ENCODE measurements at places on chromosomes 13 and 19.
A peak's percentile ranks its signal among the peaks of the same experiment; 100 is the strongest.

GRCh38 chr19:5394551-5395505 lies 54.2 kb upstream of the PTPRS start:
- DNase-seq: no peak

DNA sequence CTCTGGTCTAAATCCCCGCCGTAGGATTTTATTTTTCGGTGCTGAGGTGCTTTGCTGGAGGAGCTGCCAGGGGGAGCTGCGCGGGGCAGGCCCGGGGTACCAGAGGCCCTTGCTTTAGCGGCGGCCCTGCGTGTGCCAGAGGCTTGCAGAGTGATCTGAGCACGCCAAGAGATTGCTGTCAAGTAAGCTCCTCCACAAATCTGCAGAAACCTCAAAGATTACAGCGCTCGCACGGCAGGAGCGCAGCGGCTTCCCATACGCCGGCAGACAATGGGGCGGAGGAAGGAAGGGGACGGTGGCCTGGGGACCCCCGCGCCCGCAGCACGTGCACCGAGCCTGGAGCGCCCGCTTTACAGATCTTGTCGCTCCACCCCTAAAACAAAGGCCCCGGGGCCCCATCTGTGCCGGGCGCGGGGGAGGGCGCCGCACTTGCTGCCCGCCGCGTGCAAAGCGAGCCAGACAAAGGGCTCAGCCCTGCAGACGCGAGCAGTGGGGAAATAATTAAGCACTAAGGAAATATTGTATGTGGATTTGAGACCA lies 9.1 kb upstream of the C19orf12 start:
- DNase-seq: no peak

DNA sequence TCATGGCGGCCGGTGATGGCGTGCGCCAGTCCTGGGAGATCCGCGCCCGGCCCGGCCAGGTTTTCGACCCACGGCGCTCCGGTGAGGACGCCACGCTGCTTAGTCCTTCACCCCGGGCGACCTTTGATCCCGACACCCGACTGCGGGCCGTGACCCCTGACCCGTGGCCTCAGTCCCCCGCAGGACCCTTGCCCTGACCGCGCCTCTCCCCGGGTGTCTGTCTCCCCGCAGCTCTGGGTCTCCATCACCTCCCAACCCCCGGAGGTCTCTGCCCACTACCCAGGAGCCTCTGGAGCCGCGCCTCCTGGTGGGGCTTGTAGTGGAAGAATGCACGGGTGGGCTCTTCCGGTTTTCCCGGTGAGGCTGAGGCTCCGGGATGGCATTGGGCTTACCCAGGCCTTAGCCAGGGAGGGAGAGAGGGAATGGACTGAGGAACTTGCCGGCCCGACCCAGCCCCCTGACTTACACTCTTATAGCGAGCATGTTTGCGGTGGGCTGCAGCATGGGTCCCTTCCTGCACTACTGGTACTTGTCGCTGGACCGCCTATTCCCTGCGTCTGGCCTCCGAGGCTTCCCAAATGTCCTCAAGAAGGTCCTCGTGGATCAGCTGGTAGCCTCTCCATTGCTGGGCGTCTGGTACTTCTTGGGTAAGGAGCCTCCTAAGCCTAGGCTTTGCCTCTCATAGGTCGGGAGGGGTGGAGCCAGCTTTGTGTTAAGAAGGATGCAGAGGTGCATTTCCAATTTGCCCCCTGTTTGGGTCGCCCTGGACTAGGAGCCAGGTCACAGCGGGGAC lies 566 bp downstream of the MPV17L2 start:
- no peak for DNase-seq

DNA sequence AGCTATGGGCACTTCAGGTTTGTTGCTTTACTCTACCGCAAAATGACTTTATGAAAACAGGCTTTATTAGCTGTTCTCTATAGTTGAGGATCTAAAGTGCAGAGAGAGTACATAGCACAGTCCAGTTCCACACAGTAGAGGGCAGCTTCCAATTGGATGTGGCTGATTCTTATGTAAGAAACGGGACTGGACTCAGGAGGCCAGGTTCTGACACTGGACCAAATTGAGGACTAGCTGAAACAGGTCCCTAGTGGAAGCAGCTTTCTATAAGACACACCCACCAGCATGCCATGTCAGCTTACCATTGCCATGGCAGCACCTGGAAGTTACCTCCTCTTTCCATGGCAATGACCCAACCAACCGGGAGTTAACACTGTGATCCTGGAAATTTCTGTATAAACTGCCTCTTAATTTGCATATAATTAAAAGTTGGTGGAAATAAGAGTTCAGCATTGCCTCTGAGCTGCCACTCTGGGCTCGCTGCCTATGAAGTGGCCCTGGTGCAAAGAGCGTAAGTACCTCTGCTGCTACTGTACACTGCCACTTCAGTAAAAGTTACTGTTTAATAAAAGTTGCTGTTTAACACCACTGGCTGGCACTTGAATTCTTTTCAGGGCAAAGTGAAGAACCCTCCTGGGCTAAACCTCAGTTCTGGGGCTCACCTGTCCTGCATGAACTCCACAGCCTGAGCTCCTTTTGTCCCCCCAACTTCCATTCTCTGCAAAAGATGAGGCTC lies 211.9 kb upstream of the SLC10A2 start:
- no peak for DNase-seq

DNA sequence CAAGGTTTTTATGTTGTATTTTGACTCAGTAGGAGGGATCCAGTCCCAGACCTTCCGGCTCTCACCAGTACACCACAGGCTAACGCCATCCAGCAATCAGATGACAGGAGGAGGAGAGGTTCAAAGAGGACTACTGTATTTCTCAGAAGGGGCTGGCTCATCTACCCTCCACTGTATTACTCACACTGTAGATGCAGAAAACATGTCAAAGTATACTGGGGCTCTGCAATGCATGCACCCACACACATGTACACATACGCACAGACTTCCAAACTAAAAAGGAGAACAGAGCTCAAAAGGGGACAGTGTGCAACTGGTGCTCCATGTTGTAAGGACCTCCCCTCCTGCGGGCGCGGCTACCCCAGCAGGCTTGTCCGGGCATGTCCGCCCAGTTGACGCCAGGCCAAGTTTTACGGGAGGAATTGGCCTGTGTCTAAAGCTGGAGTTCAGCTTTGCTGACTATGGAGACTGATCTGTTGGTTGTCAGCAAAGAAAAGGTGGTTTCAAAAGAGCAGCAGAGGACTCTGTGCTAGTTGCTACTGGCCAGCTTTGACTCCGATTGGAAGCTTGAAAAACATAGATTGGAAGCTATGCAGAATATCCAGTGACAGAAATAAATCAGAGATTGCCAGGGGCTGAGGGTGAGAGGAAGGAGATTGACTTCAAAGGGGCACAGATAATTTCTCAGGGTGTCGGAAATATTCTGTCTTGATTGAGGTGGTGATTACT lies 314.2 kb downstream of the DLEU7 start:
- DNase-seq: peak; percentile 49

GRCh38 chr19:47663911-47664771 lies 49.1 kb upstream of the EHD2 start:
- DNase-seq: peak; percentile 95

DNA sequence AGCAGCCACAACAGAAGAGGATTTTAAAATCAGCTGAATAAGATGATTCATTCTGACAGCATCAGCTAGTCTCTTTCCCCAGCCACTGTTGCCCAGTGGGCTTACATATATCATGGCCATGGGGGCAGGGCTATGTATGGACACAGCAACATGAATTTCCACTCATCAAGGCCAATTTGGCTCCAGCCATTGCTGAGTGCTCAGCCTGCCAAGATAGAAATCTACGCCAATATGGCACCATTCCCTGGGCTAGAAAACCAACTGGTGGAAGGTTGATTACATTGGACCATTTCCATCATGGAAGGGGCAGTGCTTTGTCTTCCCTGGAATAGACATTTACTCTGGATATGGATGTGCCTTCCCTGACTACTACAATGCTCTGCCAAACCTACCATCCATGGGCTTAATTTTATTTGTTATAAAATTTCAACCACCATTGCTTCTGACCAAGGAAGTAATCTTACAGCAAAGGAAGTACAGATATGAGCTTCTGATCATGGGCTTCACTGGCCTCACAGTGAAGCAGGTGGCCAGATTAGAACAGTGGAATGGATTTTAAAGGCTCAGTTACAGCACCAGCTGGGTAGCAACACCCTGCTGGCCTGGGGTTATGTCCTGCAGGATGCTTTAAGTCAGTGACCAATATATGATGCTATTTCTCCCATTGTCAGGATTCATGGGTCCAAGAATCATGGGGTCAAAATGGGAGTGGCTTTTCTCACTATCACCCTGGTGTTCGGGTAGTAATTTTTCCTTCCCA lies 9.8 kb upstream of the ALOX5AP start:
- DNase-seq: no peak

GRCh38 chr13:90918536-90918935 lies 429.0 kb upstream of the MIR17HG start:
- DNase-seq: peak; percentile 21

DNA sequence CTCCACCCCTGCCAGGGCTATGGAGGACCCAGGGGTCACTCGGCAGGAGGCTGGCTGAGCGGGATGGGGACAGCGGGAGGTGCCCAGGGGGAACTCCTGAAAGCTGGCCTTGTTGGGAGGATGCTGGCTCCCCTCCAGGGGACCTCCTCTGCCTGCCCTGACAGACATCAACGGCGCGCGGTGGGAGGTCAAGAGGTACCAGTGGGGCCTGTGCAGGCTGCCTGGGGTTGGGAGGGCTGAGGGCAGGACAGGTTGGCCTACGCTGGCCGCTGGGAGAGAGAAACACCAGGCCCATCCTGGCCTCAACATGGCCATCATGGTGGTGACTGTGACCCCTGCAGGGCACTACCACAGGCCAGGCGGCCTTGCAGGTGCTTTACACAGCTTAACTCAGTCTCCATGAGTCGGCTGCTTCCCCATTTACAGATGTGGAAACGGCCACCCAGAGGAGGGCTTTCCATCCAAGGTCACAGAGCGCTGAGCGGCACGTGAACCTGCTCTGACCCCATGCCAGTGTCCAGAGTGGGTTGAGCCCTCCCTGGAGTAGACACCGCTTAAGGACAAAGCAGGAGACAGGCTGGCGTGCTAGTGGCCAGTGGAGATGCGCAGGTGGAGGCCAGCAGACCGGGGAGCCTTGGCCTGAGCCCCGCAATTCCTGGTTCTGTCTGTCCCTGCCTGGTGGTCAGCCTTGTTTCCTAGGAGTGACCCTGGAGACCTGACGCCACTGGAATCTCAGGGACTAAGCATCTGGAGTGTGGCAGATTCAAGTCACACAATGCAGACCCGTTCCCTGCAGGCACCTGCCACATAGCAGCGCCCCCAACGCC lies 27.6 kb downstream of the CEBPG start:
- DNase-seq: no peak

GRCh38 chr13:113855931-113856715 lies 7.8 kb downstream of the GAS6 start:
- DNase-seq: no peak

DNA sequence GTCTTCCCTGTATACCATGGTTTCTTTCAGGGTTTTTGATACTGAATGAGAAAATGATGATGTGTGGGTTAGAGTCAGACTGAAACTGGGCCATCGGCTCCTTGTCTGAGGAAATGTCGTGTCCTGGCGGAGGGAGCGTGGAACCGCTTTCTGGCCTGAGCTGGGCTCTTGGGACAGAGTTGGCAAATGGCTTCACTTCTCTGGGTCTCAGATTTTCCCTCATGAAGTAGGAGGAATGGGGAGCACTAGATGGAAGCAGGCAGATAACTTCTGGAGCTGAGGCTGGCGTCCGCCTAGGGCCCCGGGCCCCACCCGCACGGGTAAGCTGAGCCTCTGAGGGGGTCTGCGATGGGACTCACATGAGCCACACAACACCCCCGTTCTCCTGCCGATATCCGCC lies 133.3 kb upstream of the WASF3 start:
- no peak for DNase-seq

DNA sequence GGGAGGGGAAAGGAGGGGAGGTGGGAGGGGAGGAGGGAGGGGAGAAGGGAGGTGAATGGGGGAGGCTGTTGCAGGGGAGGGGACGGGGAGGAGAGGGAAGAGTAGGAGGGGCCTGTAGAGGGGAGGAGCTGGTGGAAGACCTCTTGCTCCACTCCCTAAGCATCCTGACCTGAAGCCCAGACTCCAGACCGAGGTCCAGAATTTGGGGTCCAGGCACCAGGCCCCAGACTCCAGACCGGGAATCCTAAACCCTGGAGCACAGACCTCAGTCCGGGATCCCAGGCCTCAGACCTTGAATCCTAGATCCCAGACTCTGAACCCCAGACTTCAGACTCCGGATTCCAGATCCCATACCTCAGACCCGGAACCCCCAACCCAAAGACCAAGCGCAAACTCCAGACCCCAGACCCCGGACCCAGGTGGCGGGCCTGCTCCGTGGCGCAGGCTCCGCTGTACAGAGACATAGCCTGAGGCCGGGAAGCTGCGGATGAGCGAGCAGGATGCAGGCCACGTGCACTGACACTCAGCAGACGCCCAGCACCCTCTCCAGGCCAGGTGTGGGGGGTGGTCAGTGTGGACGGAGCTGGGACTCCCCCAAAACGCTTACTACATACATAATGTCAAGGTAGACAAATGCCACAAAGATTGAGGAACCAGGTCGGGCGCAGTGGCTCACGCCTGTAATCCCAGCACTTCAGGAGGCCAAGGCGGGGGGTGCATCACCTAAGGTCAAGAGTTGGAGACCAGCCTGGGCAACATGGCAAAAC lies 710 bp upstream of the BTBD2 start:
- DNase-seq: peak; percentile 59

- no peak for DNase-seq
Observed at GRCh38 chr19:7994114-7994513, 11.3 kb downstream of the ELAVL1 start.

GRCh38 chr19:42363614-42364346 lies 26.3 kb downstream of the CNFN start:
- no peak for DNase-seq

DNA sequence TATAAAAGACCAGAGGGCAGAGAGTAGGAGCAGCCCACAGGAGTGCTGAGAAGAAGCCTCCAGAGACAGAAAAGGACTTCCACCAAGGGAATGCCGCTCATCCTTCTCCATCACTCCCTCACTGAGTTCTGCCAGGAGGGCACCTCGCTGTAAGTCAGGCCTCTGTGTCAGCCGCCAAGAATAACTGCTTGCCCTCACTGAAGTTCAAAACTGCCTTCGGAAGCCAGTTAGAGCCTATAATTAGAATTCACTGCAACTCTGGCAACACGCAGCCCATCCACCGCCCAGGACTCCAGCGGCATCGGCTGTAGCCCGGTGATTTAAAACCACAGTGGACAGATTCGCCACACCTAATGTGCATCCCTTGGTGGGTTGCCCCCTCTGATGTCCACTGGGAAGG lies 281.8 kb upstream of the ZNF507 start:
- DNase-seq: no peak

- no peak for DNase-seq
Observed at GRCh38 chr19:10417541-10418234, 2.6 kb upstream of the PDE4A start.

- no peak for DNase-seq
Observed at GRCh38 chr19:2686360-2686759, 16.1 kb downstream of the GNG7 start.

- peak; percentile 33 for DNase-seq
Observed at GRCh38 chr13:31204592-31204991, 4.8 kb downstream of the B3GLCT start.

DNA sequence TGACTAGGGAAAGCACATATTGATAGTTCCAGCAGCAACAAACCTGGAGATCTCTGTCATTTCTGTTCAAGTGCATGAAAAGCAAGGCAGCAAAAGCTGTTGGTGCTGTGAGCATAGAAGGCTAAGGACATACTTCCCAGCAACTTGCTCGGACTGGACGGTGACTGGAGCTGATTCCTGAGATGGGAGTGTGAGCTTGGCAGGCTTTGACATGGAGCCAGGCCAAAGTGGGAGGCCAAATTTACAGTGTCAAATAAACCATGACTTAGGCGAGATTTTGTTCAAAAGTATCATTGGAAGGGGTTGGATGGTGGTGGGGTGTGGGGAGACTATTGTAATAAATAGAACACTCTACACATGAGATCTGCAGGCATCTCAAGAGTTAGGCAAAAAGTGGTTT lies 5.9 kb upstream of the ARGLU1 start:
- DNase-seq: no peak
